Fibroblast of the conjunctiva (primary cell): ENCODE measurements at places on chromosomes 4 and X.

- DNase-seq, result no peak
These were observed 418 bp downstream of the TAB3 start for GRCh38 chrX:30888526-30889146.

DNA sequence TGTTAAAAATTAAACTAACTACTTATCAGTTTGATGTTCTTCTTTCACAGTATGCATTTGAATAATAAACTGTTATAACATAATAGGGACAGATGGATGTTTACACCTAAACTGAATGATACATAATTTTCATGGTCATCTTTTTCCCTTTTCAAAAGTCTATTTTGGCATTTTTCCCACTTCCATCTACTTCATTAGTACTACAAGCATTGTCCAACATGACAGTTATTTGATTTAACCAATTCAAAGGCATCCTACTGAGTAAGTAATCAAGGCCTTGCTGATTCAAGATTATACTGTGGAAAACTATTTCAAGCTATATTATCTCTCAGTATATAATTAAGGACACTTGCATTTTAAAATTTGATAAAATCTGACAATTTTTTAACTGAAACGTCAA lies 212.9 kb downstream of the FAT4 start:
- DNase-seq, result no peak

GRCh38 chrX:37684426-37684825 lies 1.2 kb upstream of the XK start:
- DNase-seq, result no peak

GRCh38 chrX:68424719-68425118 lies 8.6 kb downstream of the OPHN1 start:
- DNase-seq, result no peak

- no peak for DNase-seq
These were observed 892.6 kb upstream of the FRG1 start for GRCh38 chr4:189048119-189048518.

- DNase-seq, result no peak
These were observed 313.0 kb downstream of the ARHGAP10 start for GRCh38 chr4:148044912-148045352.

DNA sequence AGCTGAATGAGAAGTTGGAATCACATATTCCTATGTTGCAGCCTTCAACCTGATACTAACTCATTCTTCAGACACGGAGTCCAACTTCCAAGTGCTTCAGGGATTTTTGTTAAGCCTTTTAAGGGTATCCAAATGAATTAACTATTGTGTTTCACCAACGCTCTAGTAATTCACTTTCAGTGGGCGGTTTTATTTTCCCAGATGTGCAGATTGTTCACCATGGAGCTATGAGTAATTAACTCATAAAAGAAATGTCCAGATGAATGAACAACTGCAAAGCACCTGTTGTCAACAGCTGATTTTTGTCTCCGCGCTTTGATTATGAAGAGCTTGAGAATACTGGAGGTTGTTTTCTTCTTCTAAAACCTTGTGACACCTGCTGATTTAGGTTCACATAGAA lies 187.6 kb downstream of the CBR4 start:
- no peak for DNase-seq

DNA sequence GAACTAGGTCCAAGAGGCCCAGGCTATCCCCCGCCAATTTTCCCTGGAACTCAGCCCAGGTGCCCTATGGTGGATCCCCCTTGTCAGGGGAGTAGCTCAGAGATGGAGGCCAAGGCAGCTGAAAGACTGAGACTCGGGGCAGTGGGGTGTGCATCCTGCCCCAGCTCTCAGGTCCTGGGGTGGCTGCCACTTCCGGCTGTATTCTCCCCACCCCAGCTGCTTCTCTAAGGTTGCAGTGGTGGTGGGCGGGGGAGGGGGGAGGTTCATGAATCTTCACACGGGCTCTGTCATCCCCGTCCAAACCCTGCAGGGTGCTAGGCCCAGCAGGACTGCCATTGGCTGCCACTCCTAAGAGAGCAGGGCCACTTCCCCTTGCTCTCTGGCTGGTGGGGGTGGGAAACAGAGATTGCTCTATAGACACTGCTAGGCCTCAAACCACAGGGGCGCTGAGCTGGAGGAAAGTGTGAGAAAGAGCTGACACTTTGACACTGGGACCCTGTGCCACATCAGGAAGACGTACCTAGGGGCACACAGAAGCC lies 1.5 kb downstream of the SASH3 start:
- no peak for DNase-seq

GRCh38 chr4:42078184-42078801 lies 74.2 kb downstream of the BEND4 start:
- DNase-seq, result no peak

GRCh38 chr4:172270397-172270796 lies 457.2 kb downstream of the GALNTL6 start:
- no peak for DNase-seq

DNA sequence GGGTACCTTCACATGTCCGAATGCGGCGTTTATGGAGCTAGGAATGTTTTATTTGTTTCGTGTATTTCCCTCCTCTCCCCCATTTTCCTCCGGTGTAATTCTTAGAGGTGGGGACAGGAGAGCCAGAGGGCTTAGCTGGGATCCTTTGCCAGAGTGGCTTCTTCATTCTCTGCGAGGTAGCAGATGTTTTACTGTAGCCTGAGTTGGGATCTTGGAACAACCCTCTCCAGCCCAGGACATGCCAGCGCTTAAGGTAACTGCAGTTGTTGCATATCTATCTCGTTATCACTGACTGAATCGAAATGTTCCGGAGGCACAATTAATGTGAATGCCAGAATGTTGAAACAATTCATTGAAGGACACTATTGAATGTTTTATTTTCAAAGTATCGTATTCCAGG lies 59.0 kb upstream of the DYNLT3 start:
- DNase-seq, result no peak

- no peak for DNase-seq
These were observed 72.7 kb upstream of the LIMCH1 start for GRCh38 chr4:41465146-41465761.

DNA sequence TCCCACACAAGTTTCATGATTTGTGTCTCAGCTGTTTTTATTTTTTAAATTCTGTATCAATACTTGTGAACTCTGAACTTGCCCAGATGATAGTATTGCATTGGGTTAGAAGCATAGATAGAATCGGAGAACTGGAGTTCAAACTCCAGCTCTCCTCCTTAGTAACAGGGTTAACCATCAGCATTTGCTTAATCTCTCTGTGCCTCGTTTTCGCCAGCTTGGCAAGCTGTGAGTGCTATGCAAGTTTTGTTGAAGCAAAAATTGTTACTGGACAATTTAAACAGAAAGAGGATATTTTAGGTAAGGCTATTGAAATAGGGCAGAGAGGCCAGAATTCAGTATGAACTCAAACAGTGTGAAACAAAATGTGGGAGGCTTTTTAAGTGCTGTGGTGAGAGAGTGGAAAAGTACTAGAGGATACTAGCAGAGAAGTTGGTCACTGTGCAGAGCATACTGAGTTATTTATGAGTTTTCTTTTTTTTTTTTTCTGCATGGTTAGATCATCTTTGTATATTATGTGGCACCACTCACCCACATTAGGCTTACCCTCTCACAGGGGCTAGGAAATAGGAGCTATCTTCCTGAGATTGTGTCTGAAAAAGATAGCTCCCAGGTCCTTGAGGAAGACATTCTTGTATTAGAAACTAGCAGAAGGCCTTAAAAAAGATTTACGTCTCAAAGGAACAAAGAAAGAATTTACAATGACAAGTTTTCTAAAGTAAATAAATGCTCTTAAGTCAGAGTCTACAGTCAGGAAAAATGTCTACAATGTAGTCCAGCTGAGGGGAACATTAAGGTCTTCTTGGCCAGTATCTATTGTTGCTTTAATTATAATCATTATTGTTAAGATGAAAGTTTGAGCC lies 1126.6 kb downstream of the FAT4 start:
- no peak for DNase-seq

DNA sequence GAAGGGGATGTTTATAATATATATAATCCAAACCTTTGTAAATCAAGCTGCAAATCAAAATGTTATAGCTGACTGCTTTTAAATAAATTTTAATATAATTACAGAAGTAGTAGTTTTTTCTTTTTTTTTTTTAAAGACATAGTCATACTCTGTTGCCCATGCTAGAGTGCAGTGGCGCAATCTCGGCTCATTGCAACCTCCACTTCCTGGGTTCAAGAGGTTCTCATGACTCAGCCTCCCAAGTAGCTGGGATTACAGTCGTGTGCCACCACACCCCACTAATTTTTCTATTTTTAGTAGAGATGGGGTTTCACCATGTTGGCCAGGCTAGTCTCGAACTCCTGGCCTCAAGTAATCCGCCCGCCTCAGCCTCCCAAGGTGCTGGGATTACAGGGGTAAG lies 178.7 kb downstream of the FBXW7 start:
- no peak for DNase-seq

DNA sequence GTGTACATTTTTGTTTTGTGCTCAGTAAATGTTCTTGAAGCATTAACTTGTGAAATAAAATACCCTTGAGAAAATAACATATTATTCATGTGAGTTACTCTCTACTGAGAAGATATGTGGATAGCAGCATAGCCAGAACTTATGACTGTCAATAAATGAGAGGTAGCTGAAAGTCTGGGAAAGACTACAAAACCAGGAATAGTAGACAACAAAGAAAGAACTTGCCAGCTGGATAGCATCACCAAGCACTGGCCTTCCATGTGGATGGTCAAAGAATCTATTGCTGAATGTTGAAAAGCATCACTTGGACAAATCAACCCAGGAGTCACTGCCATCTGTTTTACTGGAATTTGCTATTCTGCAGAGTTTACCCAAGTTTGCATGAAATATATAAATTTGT lies 650.0 kb upstream of the HTR2C start:
- no peak for DNase-seq

DNA sequence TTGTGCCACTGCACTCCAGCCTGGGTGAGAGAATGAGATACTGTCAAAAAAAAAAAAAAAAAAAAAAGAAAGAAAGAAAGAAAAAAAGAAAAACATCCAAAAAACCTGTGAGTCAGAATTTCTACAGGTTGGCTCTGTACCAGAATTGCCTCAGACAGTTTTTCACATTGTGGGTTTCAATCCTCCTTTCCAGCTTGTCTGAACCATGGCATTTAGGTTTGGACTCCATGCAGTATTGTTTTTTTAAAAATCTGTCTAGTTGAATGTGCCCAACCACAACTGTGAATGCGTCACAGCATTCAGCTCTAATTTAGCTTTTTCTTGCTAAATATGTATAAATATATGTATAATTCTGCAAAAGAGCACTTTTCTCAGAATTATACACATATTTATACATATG lies 31.4 kb upstream of the ARSH start:
- no peak for DNase-seq
